ENCODE measurements at places on chromosomes 11 and 22.
A peak's percentile ranks its signal among the peaks of the same experiment; 100 is the strongest.

DNA sequence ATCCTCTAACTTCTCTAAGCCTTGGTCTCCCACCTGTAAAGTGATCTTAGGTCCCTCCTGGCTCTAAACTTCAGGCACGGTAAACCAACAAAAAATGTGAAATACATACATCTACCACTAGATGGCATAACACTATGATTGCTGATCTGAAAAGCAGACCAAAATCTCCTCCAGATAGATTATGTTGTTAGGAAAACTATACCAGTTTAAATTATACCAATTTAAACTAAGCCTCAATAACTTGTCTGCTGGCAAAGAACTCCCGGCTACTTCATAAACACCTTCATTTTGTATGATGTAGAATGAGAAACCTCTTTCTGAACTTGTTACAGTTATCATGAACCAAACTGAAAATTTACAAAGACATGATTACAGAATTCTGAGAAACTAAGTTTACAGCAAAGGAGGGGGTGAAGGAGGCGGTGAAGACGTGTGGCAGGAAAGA lies 85.9 kb downstream of the SBF2 start:
- DNase-seq, result peak; percentile 9

DNA sequence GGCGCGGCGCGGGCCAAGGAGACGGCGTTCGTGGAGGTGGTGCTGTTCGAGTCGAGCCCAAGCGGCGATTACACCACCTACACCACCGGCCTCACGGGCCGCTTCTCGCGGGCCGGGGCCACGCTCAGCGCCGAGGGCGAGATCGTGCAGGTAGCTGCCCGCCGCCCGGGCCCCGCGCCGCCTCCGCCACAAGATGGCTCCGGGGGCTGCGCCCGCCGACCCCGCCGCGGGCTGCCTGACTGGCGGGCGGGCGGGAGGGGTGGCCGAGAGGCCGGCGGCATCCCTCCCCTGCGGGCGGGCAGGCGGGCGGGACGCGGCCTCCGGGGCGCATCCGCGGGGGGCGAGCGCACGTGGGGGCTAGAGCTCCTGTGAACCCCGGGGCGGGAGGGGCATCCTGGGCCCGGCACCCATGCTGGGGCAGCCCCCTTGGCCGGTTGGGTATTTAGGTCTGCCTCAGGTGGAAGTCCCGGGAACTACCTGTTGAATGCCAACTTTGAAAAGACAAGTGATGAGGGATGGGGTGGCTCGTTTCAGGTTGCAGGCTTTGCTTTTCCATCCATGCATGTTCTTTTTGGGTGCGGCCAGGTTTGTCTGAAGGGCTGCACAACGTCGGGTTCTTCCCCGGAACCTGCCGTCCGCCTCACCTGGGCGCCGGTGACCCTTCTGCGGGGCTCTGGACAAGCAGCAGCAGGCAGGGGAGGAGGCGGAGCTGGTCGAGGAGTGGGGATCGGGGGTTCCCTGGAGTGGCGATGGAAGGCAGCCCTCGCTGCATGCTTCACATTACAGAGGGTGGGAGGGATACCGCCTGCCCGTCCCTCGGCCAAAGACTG lies 760 bp downstream of the ZNRF3 start:
- DNase-seq, result no peak

DNA sequence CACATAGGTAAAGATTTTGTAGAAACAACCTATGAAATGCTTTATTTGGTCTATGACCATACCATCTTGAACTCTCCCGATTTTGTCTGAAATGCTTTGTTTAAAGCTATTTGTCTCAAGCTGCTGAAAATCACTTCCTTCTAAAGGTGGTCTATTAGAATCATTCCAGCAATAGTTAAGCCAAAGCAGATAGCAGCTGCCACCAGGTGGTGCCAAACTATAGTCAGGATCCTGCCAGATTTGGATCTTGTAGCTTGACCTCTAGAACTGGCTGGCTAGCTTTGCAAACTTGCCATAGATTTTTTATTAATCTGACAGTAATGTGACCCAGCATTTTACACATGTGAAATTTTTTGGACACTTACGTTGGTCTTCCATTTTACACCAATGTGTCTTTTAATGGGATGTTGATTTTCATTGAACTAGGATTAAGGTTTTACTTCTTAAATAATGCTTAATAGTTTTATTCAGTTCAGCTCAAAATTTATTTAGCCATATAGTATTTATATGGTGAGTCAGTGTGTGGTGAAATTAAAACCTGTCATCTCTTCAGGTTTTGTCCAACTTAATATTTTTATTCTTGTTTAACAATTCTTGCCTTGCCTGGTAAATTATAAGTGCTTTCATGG lies 19.7 kb downstream of the CTR9 start:
- DNase-seq, result peak; percentile 11

DNA sequence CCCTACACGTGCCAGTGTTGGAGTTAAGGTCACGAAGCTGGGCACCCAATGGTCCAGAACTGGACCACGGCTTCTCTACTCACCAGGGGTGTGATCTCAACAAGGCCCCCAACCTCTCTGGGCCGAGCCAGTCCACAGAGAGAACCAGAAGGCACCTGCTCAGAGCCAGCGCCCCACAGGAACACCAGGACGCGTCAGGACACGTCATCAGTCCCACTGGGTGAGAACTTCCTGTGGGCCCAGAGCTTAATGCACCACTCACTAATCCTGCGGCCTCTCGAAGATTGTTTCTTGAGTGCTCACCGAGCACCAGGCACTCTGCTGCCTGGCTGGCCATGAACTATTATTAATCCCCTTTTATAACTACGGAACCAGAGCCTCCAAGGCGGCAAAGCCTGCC lies 10.1 kb downstream of the PHF21B start:
- no peak for DNase-seq

- DNase-seq, result no peak
Observed at GRCh38 chr22:45867118-45867905, 109.7 kb downstream of the WNT7B start.

GRCh38 chr11:76207642-76208401 lies 1.5 kb upstream of the WNT11 start:
- peak; percentile 65 for DNase-seq

DNA sequence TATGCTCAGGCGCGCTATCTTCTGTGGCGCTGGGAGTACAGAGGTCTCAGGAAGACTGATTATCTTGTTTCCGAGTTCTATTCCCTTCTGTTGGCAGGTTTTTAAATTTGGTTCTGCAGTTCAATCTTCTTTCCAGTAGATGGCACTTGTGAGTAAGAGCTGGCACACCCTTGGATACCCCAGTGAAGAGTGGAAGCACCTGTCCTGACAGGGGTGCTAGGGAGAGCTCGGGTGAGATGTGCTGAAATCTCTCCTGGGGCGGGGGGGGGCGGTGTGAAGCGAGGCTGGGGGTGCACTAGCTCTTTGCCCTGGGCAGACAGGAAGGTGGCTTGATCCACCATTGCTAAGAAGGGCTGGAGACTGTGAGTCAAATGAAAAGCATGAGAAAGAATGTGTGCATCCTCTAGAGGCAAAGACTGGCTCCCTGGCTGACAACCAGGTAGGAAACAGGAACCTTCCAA lies 679.9 kb upstream of the CCDC179 start:
- no peak for DNase-seq

DNA sequence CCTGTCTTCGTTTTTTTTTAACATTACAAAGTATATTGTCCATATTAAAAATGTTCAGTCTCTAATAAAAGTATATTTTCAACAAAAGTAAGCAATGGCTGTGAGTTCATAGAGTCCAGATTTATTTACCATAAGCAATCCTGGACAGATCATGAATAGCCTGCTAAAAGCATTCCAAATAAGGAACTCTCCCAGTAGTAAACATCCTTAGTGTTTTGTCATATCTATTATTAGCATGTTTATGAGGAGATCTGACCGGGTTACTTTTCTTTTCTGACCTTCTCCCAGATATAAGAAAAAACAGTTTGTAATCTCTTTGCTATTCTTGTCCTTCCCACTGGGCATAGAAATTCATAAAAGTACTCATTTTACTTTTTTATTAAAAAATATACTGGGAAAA lies 403.9 kb upstream of the ANO3 start:
- no peak for DNase-seq

DNA sequence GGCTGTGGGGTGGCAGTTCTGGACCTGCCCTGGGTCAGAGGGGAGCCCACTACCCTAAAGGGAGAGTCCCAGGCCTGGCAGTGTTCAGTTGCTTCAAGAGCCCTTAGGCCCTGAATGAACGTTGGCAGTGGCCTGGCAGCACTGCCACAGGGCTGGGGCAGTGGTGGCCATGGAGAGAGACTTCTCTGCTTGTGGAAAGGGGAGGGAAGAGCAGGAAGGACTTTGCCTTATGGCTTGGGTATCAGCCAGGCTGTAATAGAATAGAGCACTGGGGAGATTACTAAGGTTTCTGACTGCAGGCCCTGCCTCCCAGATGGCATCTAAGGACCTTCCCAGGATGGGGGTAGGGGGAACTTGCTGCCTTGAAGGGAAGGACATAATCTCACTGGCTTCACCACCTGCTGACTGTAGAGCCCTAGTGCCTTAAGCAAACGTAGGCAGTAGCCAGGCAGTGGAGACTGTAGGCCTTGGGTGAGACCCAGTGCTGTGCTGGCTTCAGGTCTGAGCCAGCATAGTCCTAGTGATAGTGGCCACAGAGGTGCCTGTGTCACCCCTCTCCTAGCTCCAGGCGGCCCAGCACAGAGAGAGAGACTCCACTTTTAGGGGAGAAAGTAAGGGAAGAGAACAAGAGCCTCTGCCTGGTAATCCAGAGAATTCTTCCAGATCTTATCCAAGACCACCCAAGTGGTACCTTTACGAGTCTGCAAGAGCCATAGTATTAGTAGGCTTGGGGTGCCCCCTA lies 27.6 kb downstream of the PLA2G6 start:
- DNase-seq, result no peak

DNA sequence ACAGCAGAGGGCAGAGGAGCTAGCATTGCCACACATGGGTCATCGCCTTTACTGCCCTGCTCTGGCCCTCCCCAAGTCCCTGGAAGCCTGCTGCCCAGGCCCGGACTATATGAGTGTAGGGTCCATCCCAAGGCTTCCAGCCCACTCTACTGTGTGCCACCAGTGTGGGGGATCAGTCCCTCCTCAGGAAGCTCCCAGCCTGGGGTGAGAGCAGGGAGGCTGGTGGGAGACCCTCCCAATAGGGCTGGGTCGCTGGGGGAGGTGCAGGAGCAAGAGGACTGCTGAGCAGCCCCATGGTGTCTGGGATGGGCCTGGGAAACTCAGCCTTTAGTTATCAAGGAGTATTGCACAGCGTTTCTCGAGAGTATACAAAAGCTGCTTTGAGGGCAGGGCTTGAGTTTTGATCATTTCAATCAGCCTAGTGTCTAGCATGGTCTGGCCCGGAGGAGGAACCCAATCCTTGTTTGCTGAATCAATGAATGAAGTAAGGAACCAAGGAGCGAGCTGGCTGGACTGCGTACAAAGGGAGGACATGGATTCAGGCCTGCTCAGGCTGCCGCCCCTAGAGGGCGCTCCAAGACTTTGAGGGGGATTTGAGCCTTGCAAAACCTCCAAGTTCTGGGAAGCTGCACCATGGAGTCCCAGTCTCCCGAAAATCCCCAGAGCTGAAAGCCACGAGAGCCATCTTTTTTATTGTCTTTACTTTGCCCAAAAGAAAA lies 89.0 kb upstream of the PARVA start:
- peak; percentile 67 for DNase-seq

DNA sequence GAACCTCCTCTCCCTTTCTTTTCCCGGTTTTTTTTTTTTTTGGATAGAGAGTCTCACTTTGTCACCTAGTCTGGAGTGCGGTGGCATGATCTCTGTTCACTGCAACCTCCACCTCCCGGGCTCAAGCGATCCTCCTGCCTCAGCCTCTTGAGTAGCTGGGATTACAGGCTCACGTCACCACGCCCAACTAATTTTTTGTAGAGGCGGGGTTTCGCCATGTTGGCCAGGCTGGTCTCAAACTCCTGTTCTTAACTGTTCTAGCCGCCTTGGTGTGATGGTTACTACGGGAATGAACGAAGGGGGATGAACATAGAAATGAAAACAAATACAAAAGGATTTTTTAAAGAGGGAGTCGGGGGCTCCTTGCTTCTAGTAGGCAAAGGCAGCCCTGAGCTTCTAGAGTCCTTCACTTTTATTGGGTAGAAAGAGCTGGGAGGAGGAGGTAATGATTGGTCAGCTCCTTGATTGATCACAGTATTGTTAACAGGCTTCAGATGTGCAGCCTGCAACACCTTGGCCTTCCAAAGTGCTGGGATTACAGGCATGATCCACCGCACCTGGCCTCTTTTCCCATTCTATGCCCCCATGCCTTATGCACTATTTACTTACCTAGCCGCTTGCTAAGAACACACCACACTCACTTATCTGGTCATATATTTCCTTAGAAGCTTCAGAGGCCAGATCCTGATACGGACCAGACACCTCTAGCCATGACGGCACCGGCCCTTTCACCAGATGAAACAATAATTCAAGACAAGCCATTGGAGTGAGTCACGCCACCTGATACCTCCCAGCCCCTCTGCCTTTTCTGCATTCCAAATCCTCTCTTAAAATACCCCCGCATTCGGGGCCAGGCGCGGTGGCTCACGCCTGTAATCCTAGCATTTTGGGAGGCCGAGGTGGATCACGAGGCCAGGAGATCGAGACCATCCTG lies 20.7 kb downstream of the SUSD2 start:
- no peak for DNase-seq

DNA sequence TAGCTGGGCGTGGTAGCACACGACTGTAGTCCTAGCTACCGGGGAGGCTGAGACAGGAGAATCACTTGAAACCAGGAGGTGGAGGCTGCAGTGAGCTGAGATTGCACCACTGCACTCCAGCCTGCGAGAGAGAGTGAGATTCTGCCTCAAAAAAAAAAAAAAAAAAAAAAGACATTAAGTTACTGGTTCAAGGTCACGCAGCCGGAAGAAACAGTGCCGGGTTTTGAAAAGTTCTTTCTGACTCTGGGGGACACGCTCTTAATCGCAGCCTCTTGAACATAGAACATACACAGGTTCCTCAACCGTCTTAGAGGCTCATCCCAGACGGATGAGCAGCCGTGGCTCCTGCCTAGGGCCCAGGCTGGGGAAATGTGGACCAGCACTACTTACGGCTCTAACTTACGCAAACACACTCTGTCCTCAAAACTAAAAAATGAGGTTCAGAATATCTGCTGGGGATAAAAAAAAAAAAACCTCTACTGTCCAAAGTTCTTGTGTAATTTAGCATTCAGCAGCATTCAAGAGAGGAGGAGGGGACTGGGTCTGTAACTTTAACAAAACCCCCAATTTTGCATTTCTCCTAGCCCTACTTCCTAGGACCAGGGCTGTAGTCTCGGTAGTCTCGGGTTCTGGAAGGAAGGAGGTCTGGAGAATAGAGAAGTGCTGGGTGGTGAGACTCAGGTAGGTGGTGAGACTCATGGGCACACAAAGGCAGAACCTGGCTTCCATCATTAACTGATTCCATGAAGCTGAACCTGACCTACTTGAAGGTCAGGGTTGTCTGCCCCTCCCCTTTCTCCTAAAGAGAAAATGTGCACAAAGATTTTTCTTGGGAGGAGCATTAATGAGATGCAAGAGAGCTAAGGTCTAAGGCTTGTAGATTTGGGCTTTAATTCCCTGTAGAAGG lies 6.0 kb downstream of the SPTBN2 start:
- DNase-seq, result no peak

All from NT2/D1 (cell line).